ENCODE measurements at places on chromosomes 7 and 10. TPM values are rescaled to one million over a fixed set of nuclear protein-coding genes. Genes with fewer than 3 reads are reported as not detected.

- no peak for DNase-seq
Measured at GRCh38 chr10:113753020-113753692, 1.7 kb downstream of the PLEKHS1 start.

DNA sequence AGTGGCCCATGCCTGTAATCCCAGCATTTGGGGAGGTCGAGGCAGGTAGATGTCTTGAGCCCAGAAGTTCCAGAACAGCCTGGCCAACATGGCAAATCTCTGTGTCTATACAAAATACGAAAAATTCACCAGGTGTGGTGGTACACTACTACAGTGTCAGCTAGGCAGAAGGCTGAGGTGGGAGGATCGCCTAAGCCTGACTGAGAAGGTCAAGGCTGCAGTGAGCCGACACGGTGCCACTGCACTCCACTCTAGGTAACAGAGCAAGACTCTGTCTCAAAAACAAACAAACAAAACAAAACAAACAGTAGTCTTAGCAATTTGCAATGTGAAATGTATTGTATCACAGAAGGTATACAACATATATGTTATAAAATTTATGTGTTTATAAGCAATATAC lies 348.0 kb downstream of the SEMA3D start:
- DNase-seq: no peak

DNA sequence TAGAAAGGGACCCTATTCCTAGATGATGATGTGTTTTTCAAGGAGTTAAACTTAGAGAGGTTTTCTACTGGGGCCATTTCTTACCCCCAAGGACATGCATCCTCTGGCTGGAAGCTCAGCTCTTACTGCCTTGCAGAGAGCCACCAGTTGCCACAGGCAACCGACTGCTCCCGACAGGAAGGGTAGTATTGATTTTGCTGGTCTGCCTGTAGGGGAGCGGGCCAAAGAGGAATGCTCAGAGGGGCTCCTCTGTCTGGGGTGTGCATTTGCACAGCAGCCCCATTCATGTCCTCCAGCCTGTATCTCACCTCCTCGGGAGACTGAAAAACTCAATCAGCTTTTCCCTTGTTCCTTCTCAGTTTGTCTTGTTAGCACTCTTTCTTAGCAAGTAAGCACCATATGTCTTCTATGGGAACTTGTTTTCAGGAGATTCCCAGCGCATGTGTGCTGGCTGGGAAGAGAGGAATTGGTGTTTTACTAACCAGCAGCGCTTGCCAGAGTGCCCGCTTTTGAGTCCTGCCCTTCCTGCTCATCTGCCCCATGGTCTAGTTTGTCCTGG lies 739.0 kb upstream of the GALNT17 start:
- no peak for DNase-seq

DNA sequence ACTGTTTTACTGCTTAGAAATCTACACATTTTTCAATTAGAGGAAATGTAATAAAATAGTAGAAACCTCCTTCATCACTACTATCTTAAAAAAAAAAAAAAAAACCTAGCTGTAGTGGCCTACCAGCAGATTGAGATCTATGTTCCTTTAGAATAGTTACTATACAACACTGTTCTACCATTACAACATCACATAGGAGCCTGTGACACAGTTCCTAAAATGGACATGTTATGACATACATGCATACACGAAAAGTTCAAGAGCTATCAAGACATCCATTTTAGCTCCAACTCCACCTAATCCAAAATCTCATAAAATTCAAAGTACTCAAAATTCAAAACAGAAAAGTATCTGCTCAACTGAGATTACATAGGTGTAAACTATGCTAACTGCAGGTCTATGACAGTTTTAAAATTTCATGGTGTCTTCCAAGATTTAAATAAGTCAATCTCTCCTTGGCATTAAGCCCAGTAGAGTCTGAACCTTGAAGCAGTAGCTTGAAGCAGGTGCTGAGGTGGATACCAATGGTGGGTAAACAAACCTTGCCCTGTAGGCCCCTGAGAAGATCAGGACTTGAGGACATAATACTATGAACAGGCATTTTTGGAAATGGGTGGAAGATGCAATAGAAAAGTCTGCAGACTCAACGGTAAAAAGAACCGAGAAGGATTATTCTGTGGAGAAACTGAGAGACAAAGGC lies 17.0 kb downstream of the CACUL1 start:
- no peak for DNase-seq

The TMEM270 gene
- not detected for polyA plus RNA-seq

Data from keratinocyte (primary cell).